Stimulated activated CD4-positive, alpha-beta T cell treated with anti-CD3 and anti-CD28 coated beads, TNF-alpha, amount 100 ng/mL, for 48 hours (primary cell): ENCODE measurements at places on chromosomes 2 and 18.

GRCh38 chr2:2839782-2840531, 508.9 kb upstream of the MYT1L start:
- DNase-seq, result no peak

DNA sequence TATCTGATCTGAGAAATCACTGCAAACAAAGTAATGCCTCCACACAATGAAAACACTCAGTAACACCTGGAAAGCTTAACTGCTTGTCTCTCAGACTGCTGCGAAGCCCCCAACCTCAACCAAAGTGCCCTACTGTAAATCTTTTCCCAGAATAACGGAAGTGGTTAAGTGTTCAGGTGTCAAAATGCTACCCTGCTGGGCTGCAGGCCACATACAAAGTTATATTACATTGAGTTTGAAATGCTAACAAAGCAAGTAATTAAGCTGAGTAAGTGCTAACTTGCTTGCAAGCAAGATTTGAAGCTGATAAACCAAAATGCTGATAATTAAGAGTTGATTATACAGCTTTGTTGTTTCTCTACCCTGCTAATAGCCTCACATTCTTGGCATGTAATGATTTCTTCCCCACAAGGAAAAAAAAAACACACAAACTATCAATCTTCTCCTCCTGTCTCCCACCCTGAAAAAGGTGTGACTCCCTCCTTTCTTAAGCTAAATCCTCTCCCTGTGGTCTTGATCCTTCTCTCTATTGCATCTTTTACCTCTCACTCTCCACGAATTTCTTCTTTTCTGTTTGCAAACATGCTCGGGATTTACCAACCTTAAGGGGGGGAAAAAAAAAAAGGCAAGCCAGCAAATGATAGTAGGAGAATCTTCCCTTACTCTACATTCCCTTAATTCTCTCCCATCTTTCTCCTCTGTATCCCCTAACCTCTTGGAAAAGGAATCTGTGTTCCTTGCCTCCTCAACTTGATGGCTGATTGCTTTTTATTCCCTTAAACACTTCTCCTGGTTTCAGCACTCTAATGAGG, 266.8 kb upstream of the SIX3 start:
- DNase-seq, result no peak

- no peak for DNase-seq
Observed at GRCh38 chr2:218564056-218564455, 4.1 kb downstream of the USP37 start.

DNA sequence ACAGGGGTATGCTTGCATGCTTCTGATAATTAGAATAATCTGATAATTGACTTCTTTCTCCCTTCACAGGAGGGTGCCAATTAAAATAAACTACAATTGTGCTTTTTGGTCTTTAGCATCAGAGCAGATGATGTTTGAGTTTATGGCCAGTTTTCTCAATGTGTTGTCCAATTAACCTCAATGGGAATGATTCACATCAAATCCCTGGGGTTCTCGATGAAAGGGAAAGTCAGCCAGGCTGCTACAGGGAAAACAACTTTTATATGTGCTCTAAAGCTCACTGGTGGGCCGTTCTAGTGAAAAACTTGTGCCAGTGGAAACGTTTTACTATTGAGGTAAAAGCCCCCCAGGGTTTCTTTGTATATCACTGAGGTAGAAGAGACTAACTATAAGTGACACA, 887.3 kb upstream of the CRIM1 start:
- no peak for DNase-seq

DNA sequence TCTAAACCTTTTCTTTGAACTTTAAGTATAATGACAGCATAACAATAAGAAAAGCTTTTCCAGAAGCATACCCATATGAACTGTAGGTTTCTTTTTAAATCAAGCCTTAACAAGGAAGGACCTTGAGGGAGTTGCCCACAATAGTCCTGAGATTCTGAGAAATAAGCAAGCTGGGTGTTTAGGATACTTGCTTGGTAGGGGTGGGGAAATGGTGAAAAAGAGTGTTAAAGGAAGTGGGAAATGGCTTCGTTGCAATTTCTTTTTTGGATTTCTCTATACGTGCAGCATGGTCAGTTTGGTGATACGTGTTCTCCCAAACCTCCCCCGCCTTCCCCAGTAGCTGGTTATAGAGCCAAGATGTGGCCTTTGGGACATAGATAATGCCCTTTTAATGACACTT, 17.2 kb downstream of the INSIG2 start:
- no peak for DNase-seq

- DNase-seq, result no peak
Observed at GRCh38 chr2:145344076-145344724, 824.3 kb upstream of the ZEB2 start.

- DNase-seq, result no peak
Observed at GRCh38 chr2:77147153-77147552, 375.0 kb downstream of the LRRTM4 start.

GRCh38 chr2:10406491-10407188, 41.5 kb downstream of the ODC1 start:
- no peak for DNase-seq

- no peak for DNase-seq
Observed at GRCh38 chr18:27501671-27502070, 316.6 kb upstream of the CHST9 start.

DNA sequence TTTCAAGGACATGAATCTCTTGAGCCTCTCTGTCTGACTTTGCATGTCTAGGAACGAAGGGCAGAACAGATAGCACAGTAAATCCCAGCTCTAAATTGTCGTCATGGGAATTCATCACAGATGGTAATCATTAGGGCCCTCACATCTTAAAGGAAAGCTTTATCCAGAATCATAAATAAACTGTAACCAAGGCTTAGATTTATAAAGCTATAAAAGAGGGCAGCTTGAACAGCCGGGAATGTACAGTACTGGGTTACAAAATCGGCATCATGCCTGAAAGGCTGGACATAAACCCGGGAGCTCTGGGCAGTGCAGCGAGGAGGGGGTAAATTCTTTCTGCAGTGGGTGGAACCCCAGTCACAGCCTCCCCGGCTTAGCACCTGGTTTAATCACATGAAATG, 144.4 kb downstream of the GFPT1 start:
- no peak for DNase-seq

- DNase-seq, result no peak
Observed at GRCh38 chr2:49616800-49617199, 462.5 kb upstream of the FSHR start.

DNA sequence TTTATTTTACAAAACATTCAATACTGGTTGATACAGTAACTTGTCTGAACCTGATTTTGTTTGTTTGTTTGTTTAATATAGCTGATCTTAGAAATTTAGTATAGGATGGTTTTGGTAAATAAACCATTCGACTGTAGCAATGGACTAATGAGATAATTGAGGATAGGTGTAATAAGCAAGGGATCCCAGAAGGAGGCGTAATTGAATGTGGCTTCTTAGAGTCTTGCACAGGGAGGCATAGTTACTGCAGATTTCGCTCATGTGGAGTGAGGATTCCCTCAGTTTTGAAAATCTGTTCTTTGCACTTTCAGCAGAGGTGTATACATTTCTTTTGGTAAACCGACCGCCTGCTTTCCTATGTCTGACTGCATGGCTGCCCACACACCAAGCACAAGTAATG, 709.6 kb downstream of the SOCS6 start:
- no peak for DNase-seq

GRCh38 chr2:100791294-100791935, 28.5 kb upstream of the NPAS2 start:
- DNase-seq, result no peak

DNA sequence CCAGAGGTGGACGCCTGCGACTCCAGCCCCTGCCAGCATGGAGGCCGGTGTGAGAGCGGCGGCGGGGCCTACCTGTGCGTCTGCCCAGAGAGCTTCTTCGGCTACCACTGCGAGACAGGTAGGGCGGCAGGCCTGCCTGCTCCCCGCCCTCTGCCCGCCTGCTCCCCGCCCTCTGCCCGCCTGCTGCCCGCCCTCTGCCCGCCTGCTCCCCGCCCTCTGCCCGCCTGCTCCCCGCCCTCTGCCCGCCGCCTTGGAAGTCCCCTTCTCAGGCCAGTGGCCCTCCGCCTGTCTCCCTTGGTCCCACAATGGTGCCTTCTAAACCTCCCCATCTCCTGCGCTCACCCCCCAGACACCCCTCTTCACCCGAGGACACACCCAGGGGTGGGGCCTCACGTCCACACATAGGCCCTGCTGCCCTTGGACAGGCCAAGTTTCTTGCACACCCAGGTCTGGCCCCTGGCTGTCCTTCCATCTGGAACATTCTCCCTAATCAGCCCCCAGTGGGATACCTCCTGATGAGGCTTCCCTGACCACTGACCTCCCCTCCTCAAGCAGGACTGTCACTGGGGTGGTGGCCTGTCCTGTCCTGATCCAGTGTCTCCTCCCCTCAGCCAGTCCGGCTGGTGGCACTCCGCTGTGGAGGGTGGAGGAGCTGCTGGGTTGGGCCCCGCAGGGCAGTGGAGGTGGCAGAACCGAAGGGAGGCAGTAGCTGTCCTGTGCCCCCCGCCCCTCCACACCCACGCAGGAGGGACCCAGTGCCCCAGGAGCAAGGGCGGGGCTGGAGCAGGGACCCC, 37.9 kb downstream of the MTERF4 start:
- DNase-seq, result no peak

GRCh38 chr18:76897257-76897656, 74.9 kb downstream of the ZNF236 start:
- DNase-seq, result no peak

GRCh38 chr18:31100436-31101182, 1.6 kb downstream of the DSC2 start:
- DNase-seq, result no peak
